ENCODE measurements at places on chromosomes 7 and 10. TPM values are rescaled to one million over a fixed set of nuclear protein-coding genes. Genes with fewer than 3 reads are reported as not detected.

DNA sequence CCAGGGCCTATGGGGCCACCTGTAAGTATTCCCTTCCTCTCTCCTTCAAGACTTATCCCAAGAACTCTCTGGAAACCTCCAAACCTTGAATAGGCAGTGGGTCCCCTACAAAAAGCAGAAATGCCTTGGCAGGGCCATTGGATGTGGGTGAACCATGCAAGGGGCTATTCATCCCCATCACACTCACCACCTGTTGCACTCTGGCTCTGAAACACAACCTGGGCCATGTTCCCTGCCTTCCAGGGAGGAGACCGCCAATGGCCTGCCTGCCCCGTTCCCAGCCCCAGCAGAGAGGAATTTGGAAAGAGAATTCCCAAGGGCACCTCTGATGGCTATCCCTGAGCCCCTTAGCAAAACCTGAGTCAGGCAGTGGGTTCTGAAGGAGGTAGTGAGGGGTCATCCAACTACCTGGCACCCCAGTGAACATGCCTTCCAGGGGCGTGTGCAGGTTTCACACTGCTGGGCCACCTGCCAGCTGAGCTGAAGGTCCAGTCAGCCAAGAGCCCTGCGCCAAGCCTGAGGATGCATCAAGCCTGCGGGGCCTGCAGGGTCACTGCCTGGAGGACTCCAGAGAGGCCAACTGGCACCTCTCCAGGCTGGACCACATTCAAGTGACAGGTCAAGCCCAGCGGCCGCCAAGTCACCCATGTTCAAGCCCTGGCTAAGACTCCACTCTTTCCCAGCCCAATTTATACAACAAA is 101.3 kb downstream of the COL13A1 start:
- DNase-seq = no peak

GRCh38 chr10:29140151-29140550 is 148.7 kb upstream of the LYZL1 start:
- no peak for DNase-seq

GRCh38 chr7:112266595-112267270 is 60.2 kb downstream of the ZNF277 start:
- no peak for DNase-seq

The RBP3 gene
- not detected for total RNA-seq

DNA sequence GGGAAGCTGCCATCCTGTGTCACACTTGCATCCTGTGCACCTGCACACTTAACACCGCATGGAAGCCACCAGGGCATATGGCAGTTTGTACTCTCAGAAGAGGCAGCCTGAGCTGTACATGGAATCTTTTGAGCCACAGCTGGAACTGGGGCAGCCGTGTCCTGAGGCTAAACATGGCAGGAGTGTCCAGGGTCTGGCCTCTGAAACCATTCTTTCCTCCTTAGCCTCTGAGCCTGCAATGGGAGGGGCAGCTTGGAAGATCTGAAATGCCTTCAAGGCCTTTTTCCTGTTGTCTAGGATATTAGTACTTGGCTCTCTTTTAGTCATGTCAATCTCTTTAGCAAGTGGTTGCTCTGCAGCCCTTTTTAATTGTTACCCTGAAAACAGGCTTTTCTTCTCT is 16.4 kb downstream of the PLCE1 start:
- no peak for DNase-seq

The FAM25G gene
- total RNA-seq = not detected

The SPDYE5 gene
- total RNA-seq = not detected

The HYAL4 gene
- total RNA-seq = not detected

- DNase-seq = no peak
Observed at GRCh38 chr7:131945957-131946544, 389.6 kb upstream of the PODXL start.

DNA sequence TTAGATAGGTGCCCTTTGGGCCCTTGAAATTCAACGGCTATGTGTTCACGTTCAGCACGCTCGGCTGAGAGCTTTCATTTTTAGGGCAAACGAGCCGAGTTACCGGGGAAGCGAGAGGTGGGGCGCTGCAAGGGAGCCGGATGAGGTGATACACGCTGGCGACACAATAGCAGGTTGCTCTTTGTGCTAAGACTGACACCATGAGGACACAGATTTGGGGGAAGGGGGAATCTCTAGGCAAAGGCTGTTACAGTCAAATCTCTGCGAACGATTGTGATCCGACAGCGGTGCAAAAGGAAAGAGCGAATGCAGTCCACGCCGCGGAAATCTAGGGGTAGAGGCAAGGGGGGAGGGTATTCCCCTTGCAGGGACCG is 667 bp downstream of the KLLN start:
- no peak for DNase-seq

The INHBA gene
- total RNA-seq = 73.0 TPM

DNA sequence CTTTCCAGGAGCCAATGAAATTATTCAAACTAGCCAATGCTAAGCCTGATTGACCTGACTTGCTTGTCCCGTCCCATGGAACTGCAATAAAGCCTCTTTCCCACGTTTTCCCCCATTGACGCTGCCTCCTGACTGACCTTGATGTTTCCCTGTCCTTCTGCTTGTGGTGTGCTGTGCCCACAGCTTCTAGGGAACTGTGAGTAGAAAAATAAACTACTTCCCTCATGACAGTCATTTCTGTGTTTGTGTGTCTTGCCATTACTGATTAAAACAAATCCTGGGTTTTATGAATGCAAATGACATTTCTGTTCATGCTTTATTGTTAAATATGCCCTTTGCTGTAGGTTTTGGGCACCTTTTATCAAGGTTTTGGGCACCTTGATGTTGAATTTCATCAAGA is 91.3 kb upstream of the ABI1 start:
- no peak for DNase-seq

The SPDYE9 gene
- not detected for total RNA-seq

DNA sequence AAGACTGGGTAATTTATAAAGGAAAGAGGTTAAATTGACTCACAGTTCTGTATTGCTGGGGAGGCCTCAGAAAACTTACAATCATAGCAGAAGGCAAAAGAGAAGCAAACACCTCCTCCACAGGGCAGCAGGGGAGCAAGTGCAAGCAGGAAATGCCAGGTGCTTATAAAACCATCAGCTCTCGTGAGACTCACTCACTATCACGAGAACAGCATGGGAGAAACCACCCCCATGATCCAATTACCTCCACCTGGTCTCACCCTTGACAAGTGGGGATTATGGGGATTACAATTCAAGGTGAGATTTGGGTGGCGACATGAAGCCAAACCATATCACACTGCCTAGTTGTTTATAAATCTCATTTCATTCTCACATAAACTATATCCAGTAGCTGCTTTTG is 28.0 kb upstream of the CPN1 start:
- no peak for DNase-seq

- no peak for DNase-seq
Observed at GRCh38 chr7:158955146-158955870, 99.0 kb downstream of the DYNC2I1 start.
